ENCODE measurements at places on chromosomes 2 and 18.

GRCh38 chr2:84297155-84297554, 161.9 kb downstream of the SUCLG1 start:
- DNase-seq, result no peak

DNA sequence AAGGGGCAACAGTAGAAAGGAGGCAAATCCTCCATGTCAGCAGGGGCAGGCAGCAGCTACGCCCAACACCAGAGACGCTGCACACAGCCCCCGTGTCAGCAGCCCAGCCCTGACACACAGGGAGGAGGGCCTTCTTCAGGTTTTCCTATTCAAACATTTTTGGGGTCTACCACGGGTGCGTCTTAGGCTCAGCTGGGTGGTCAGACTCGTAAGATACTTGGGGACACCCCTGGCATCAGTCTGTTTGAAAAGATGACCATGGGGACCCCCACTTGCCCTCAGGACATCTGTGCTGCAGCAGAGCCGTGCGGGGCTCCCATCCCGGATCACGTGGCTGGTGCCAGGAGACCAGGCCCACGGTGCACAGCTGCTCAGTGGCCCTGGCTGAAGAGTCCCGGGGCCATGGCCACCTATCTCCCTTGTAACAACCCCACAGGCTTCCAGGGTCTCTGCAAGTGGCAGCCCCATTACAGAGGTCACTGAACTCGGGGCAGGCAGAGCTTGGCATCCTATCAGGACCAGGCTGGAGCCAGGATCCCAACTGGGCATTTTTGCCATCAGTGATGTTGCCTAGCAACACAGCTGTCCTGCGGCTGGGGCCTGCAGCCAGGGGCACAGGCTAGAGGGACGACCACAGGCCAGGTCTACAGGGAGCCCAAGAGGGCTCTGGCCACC, 82.5 kb downstream of the EDAR start:
- DNase-seq, result no peak

GRCh38 chr2:84741182-84741822, 139.6 kb downstream of the TRABD2A start:
- peak; percentile 28 for DNase-seq

GRCh38 chr2:195151711-195152110, 505.3 kb upstream of the SLC39A10 start:
- DNase-seq, result no peak

- no peak for DNase-seq
Observed at GRCh38 chr2:200747668-200748618, 63.8 kb upstream of the BZW1 start.
